ENCODE measurements at places on chromosomes 3 and 15.

GRCh38 chr15:52936489-52936888, 146.4 kb upstream of the ONECUT1 start:
- no peak for DNase-seq

GRCh38 chr3:183357564-183358079, 70.8 kb downstream of the MCF2L2 start:
- no peak for DNase-seq

GRCh38 chr15:82554351-82554750, 14.1 kb upstream of the RPS17 start:
- no peak for DNase-seq

DNA sequence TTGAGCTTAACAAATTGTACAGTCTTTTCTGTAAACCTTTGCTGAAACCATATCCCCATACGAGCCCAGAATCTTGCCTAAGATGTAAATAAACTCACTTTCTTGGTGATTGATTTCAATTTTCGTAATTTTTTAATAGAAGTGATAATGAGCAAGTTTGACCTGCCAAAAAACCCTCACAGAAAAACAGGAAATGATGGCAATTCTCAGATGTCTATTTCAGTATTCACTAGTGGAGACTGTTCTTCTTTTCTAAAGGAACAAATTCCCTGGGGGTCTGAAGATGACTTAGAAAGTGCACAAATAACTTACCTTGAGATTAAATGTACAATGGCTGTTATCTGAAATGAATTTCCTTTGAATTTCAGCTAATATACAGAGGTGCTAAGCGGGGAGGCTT, 116.5 kb upstream of the CMC1 start:
- DNase-seq: no peak

DNA sequence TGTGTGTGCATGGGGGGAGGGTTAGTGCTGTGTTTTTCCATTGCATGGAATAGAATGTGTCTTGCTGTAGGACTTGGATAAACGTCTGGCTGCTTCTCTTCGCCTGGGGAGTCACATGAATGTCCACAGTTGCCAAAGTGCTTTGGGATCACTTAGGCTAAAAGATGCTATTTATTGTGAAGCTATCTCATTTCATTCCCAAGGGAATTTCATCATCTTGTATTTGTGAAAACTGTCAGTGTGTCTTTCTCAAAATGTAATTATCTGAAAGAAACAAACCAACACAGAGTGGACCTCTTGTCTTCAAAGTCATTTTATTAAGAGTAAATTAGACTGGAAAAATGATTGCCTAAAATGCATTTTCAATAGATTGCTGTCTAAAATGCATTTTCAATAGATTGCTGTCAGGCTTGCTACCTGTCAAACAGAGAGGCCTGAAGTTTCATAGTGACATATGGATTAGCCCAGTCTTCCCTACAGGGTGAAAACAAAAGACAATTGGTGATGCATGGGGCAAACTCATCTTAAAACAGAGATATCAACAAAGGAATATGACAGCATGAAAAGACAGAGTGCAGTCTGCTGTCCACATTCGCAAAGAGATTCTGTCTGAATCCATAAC, 117.1 kb upstream of the GOLIM4 start:
- DNase-seq: no peak

- DNase-seq: no peak
These were observed 266.8 kb upstream of the CBLB start for GRCh38 chr3:106135451-106136160.

Measured in activated CD8-positive, alpha-beta memory T cell treated with anti-CD3 and anti-CD28 coated beads for 1 hour (primary cell).